Left ventricle myocardium superior (tissue), 1 donor: ENCODE measurements at places on chromosomes 5 and 9.

DNA sequence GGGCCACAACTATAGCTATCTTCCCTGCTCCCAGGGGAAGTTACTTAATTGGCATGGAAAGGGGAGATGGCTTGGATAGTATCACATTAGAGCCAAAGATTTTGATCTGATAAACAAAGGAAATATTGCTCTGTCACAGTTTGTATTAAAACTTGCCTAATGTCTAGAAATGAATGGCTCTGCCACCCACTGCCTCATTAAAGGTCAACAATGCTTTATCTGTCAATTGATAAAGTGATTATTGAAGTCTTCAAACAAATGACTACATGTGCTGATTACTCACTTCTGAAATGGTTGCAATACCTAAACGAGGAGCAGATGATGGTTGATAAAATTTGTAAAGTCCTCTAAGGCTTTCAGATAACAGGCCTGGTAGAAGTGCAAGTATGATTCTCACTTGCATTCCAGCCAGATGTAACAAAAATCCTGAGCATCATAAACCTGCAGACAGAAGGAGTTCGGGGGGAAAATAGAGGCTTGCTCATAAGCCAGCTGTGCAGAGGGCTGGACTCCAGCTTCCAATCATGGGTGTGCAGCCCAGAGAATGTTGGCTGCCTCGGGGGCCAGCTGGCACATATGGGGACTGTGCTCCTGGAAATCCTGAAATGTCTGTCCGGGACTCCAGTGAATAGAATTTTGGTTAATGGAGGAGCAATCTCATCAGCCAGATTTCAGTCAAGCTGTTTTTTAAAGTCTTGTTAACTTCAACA is 200.5 kb upstream of the SLC27A6 start:
- DNase-seq: peak; percentile 58

GRCh38 chr5:21810737-21811316 is 1042.3 kb downstream of the CDH12 start:
- DNase-seq: no peak

GRCh38 chr9:137429974-137430722 is 7.0 kb downstream of the NOXA1 start:
- peak; percentile 25 for DNase-seq

- DNase-seq: no peak
These were observed 343.9 kb upstream of the GRAMD2B start for GRCh38 chr5:126079266-126079665.

- no peak for DNase-seq
These were observed 2.5 kb downstream of the SEMA5A start for GRCh38 chr5:9543311-9543920.

- no peak for DNase-seq
These were observed 101.9 kb downstream of the NLN start for GRCh38 chr5:65823845-65824445.

DNA sequence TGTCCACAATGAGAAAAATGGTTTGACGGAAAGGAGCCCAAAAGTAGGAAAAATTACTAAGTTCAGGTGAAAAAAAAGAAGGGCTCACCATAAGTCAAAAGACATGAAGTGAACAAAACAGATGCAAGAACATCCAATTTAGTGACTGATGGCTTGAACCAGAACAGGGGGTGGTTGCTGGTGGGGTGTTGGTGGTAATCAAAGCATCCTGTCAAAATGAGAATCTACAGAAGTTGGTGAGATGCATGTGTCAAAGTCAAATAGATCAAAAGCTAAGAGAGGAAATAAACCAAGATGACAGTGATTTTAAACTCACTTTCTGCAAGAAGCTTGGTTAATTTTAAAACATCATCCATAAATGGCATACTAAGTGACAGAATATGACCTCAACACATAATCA is 117.4 kb downstream of the MLLT3 start:
- DNase-seq: no peak

DNA sequence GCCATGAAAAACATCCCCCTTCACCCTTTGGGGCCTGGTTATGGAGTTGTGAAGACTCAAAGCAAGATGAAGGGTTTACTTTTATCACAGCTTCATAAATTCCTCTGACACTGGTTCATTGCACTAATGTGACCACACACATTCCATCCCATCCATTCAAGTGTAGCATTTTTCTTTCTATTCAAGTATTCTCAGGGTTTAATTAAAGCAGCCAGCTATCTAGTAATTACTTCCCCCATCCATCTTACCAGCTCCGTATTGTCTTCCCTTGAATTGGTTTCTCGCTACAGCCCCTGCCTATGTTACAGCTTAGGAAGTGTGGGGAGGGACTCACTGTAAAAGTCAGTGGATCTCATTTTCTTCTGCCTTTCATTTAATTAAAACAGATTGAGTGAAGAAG is 387.0 kb upstream of the RFX3 start:
- no peak for DNase-seq

DNA sequence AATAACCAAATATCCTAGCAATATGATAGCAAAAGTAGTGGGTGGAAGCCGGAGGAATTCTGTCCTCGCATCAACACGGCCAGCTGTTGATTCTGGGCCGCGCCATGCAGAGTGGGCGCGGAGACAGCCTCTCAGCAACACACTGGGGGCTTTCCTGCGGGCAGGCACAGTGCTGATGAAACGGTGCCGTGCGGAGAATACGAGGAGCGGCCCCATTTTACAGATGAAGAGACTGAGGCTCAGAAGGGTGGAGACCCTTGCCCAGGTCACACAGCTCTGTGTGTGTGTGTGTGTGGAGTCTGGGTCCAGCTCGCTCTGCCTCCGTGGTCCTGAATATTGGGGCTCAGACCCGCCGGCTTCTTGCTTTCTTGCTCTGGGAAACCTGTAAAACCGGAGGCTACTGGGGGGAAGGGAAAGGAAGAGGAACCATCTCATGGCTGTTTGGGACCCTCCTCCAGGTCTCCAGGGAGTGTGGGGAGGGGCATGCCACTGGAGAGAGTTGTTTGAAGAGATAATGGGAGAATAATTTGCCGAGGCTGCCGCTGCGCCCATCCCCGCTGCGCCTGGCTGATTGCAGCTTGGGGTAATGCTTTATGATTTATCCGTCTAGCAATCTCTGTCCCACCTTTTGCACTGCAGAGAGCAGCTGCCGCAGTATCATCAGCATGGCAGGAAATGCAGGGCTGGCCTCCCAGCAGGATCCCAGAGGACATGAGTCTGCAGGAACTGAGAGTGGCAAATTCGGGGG is 36.6 kb downstream of the NCS1 start:
- DNase-seq: no peak

DNA sequence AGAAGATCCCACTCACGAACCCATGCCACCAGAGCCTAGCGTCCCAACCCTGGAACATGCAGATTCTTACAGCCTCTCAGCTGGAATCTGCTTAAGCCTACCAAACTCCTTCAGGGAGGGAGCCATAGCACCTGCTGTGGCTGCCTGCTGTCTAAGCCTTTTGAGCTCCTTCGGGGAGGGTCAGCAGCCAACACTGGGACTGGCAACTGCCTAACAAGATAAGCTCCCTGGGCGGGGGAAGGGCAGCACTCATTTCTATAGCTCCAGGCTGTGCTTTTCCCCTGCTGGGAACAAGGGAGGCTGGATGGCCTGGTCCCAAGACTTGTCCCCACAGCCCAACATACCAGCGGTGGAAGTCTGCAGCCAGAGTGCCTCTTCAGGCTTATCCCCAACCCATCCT is 199.1 kb upstream of the OR13F1 start:
- no peak for DNase-seq

- no peak for DNase-seq
These were observed 40.4 kb downstream of the CCL28 start for GRCh38 chr5:43371821-43372220.

GRCh38 chr5:129459450-129459776 is 685 bp upstream of the ADAMTS19 start:
- no peak for DNase-seq

GRCh38 chr5:127302509-127302908 is 11.9 kb downstream of the MEGF10 start:
- no peak for DNase-seq

- no peak for DNase-seq
These were observed 1076.5 kb downstream of the MAT2B start for GRCh38 chr5:164581889-164582288.

DNA sequence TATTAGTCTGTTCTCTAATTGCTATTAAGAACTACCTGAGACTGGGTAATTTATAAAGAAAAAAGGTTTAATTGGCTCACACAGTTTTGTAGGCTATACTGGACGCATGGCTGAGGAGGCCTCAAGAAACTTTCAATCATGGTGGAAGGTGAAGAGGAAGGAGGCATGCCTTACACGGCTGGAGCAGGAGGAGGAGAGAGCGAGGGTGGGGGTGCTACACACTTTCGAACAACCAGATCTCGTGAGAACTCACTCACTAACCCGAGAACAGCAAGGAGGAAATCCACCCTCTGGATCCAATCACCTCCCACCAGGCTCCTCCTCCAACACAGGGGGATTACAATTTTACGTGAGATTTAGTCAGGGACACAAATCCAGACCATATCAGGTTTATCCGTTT is 90.0 kb downstream of the RMI1 start:
- DNase-seq: no peak

DNA sequence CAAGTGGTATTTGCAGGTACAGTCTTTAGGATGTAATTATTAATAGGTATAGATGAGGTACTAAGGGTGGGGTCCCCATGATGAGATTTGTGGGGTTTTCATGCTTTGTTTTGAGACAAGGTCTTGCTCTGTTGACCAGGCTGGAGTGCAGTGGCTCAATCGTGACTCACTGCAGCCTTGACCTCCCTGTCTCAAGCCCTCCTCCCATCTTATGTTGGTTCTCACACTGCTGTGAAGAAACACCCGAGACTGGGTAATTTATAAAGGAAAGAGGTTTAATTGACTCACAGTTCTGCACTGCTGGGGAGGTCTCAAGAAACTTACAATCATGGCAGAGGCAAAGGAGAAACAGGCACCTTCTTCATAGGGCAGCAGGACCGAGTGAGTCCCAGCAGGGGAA is 217.5 kb downstream of the CDK5RAP2 start:
- no peak for DNase-seq

GRCh38 chr9:75869236-75869635 is 21.2 kb upstream of the PCSK5 start:
- no peak for DNase-seq

- DNase-seq: no peak
These were observed 175.4 kb downstream of the SLIT3 start for GRCh38 chr5:169125571-169125970.

GRCh38 chr5:41127967-41128690 is 57.0 kb upstream of the MROH2B start:
- no peak for DNase-seq

GRCh38 chr9:96117398-96118080 is 184.4 kb downstream of the HSD17B3 start:
- DNase-seq: no peak

DNA sequence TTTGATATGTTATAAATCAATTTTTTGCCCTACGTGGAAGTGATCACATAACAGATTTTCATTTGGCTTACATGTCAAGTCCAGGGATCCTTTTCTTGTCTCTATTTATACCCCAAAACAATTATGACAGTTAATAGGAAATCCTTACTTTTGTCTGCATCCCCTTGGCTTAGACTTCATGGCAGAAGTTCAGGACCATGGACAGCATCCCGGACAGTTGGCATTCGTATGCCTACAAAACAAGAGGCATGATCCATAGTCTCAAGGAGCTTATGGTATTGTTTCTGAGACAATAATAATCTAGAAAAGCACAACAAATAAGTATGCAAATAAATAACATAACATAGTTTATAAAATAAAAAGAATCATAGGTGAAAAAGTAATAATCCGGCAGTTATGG is 214.3 kb upstream of the GRIA1 start:
- no peak for DNase-seq

DNA sequence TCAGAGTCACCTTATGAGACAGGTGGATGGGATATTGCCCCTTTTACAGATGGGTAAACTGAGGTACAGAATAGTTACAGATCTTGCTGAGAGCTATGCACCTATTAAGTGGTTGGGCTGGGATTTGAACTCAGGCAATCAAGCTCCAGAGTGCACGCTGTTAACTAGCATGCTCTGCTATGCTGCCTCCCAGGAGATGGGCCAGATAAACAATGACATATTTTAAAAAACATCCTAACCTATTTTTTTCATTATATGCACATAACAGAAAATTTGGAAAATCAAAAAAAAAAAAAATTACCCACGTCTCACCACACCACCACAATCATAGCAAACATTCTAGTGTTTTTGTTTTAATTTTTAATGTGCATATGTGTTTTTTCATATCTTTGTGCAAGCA is 123.4 kb upstream of the STC2 start:
- no peak for DNase-seq

DNA sequence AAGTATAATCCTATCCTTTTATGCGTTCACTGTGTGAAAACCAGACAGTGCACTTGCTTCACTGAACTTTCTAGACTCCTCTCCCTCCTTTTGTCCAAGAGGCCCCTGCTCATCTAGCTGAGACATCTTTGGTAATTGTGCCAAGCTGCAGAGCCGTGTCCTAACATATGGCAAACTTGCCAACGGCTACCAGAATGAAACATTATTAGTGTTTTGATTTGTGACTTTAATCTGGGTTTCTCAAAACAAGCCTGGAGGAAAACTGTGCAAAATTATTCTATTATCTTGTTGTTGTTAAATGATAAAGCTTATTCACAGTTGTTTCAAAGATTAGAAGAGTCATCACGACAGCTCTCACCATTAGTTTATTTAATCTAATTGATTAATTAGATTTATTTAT is 79.0 kb upstream of the RETREG1 start:
- DNase-seq: no peak

DNA sequence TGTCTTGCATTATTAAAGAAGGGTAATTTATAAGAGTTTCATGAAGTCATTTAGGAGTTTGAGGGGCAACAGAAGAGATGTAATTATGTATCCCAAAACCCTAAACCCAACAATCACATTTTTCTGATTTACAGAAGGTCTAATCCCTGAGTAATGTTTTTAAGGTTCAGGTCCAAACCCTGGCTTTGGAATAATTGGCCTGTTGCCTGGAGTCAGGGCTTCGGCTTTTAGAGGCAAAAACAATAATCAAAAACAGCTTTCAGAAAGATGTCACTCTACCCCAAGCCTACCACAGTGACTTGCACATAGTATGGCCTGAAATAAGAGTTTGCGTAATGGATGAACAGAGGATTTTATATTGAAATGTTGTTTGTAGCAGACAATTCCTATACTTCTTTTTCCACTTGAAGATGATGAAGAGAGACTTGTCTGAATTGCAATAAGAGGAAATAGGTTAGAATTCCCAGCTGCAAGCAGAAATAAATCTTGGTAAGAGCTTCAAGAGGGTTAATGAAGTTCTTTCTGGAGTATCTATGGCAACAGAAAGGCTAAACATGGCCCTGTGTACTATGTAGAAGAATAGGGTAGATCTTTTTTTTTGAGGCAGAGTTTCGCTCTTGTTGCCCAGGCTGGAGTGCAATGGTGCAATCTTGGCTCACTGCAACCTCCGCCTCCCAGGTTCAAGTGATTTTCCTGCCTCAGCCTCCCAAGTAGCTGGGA is 152.0 kb downstream of the GPBP1 start:
- no peak for DNase-seq
